IMR-90 (cell line): ENCODE measurements at places on chromosomes 6 and 20. TPM values are rescaled to one million over a fixed set of nuclear protein-coding genes. Genes with fewer than 3 reads are reported as not detected.

- H3K27ac ChIP-seq: peak overlapping the region; percentile 97
- H3K4me3 ChIP-seq: peak overlapping the region; percentile 76
- no peaks in the 10 kb centered on the region for H3K27me3 ChIP-seq
Observed at GRCh38 chr20:41029150-41029901, 704 bp downstream of the TOP1 start.

GRCh38 chr20:51758978-51759544 lies 9.1 kb downstream of the ATP9A start:
- H3K27ac ChIP-seq: no peak overlapping the region
- H3K27me3 ChIP-seq: no peaks in the 10 kb centered on the region
- no peak for DNase-seq
- H3K4me1 ChIP-seq: peaks cover 8% of the 10 kb centered on the region

Gene MACROD2
- 0.28 TPM in 1 of 2 replicates, not detected in the other for total RNA-seq

Gene SYNDIG1
- not detected in 2 replicates for total RNA-seq
